EH (cell line): ENCODE measurements at places on chromosomes 4 and X.

DNA sequence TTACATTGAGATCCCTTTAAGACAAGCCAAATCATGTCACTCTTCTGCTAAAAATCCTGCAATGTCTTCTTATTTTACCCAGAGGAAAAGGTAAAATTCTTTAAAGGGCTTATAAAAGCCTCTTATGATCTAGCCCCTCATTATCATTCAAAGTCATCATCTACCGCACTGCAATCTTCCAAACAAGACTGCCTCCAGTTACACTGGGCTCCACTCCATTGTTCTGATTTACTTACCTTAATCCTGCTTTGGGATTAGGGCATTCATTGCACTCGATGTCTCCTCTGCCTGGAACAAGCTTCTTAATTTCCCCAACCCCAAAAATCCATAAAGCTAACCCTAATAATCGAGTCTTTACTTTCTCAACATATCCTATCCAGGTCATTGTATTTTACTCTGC, 269.1 kb downstream of the PCDH18 start:
- no peak for DNase-seq

GRCh38 chr4:7095611-7096155, 27.8 kb upstream of the GRPEL1 start:
- DNase-seq, result no peak

DNA sequence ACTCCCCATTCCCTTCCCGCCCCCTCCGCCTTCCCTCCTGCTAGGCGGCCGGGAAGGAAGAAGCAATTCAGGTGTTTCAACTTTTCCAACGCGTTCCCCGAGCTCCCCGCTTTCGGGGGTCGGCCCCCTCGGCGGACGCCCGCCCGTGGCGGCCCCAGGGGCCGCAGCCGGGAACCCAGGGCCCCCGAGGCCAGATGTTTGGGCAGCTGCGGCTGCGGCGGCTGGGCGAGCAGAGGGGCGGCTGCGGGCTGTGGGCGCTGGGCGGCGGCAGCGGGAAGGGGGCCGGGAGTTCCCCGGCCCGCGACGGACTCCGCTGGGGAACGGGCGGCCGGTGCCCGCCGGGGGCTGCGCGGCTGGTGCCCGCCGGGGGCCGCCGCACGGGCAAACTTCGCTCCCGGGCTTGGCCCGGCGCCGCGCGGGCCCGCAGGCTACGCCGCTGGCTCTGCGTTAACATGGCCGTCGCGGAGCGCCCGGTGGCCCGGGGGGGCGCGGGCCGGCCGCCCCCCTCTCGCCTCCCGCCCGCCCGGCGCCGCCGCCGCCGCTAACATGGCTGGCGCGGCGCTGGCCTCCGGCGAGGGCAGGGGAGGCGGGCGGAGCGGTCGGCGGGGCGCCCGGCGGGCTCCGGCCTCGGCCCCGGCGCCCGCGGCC, 510 bp downstream of the HMGB3 start:
- DNase-seq, result no peak

- no peak for DNase-seq
Measured at GRCh38 chr4:182699795-182700194, 217.4 kb downstream of the DCTD start.

- DNase-seq, result peak; percentile 92
Measured at GRCh38 chr4:26032630-26033317, 118.8 kb downstream of the SMIM20 start.

GRCh38 chrX:10064736-10065135, 92.0 kb upstream of the CLCN4 start:
- DNase-seq, result no peak

DNA sequence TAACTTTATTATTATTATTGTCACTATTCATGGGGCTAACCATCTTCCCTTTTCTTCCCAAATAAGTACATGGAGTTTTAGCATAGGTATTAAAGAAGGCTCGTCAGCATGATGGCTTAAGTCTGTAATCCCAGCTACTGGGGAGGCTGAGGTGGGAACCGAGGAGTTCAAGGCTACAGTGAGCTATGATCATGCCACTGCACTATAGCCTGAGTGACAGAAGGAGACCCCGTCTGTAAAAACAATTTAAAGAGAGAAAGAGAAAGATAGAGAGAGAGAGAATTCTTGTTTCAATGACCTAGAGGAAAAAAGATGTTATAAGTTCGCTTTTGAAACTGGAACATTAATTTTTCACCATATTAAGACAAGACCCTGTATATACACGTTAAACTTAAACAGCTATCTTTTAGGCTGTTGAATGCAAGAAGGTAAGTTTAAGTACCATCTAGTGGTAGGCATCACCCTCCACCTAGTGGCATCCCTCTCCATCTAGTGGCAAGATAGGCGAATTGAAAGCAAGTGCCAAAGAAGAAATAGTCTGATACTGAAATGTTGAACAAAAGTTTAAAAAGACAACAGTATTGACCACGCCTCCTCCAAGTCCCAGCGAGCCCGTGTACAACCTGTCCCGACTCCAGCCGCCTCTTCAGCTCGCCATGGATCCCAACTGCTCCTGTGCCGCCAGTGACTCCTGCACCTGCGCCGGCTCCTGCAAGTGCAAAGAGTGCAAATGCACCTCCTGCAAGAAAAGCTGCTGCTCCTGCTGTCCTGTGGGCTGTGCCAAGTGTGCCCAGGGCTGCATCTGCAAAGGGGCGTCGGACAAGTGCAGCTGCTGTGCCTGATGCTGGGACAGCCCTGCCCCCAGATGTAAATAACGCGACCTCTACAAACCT, 26.0 kb upstream of the YTHDC1 start:
- DNase-seq, result peak; percentile 70

DNA sequence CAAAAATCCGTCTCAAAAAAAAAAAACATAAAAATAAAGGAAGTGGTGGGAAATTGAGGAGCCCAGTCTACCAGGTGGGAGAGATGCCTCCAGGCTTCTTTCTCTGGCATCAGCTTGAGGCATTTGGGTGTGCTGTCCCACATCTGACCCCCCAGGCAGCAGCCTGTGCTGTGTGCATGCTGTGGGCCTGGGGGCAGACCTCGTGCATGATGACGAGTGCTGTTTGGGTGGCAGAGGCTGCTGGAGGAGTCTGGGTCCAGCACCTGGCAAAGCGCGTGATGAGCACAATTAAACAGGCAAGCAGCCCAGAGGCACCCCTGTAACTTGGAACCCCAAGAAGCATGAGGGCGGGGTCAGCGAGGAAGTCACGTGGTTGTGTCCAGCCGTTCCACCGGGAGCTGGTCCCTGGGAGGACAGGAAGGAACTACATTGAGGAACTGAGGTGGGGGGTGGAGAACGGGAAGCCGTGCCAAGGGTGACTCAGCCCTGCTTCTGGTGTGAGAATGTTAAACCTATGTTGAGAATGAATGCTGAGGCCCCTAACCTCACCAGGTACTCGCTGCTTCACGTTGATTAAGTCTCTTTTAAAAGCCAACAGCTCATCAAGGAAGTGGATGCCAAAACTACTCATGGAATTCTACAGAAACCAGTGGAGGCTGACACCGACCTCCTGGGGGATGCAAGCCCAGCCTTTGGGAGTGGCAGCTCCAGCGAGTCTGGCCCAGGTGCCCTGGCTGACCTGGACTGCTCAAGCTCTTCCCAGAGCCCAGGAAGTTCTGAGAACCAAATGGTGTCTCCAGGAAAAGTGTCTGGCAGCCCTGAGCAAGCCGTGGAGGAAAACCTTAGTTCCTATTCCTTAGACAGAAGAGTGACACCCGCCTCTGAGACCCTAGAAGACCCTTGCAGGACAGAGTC, 6.1 kb downstream of the TACC3 start:
- peak; percentile 87 for DNase-seq

DNA sequence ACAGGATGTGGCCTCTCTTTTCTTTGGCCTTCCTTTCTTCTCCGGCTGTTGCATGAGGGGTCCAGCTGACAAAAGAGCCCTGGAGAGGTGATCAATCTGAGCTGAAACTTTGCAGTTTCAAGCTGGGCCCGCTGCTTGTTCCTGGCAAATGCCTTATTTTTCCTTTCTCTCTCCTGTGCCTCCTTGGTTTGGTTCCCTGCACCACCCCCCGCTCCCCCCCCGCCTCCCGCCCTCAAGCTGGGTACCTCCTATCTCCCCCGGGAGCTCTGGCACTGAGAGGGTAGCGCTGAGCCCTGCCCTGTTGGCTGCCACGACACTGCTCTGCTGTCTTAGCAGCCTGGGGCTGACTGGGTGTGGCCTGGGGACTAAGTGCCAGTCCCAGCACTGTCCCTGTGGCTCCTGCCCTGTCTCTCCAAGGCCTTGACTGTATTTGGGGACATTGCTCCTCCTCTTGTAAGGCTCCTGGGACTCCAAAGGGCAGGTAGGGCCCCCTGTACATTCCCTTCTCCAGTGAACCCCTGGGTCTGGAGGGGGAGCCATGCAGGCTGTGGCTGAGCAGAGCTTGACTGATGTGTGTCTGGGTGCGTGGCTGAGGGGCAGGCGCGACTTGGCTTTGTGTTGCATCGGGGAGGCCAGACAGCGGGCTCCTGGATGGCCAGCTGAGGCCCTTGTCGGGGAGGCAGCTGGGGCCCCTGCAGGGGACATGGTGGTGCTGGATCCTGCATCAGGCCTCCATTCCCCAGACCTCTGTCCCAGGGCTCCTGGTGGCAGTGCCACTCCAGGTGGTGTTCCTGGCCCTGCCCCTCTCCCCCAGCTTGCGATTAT, 1.1 kb downstream of the PLXNA3 start:
- peak; percentile 55 for DNase-seq

DNA sequence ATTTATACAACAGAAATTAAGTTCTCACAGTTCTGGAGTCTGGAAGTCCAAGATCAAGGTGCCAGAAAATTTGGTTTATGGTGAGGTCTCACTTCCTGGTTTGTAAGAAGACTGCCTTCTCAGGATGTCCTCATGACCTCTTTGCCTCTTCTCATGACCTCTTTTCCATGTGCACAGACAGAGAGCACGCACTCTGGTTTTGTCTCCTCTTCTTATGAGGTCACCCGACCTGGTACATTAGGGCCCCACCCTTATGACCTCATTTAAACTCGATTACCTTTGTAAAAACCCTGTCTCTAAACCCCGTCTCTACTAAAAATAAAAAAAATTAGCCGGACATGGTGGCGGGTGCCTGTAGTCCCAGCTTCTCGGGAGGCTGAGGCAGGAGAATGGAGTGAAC, 155.9 kb downstream of the KIT start:
- no peak for DNase-seq

- no peak for DNase-seq
Measured at GRCh38 chr4:186347743-186348142, 81.8 kb downstream of the F11 start.

DNA sequence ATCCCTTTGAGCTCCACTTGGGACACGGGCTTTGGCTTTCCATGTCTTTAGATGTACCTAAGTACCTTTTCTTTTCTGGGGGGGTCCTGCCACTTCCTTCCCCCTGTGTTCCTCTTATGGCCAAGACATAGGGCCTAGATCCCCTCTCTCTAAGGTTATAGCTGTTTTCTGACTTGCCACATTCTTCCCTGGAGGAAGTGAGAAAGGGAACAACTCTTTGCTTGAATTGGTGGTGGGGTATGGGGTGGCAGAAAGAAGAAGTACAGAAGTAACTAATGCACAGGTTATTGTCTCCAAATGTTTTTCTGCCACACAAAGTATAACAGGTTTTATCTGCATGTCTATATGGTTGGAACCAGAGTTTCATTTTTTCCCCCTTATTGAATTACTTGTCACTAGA, 29.7 kb upstream of the DIPK2B start:
- DNase-seq, result no peak

GRCh38 chr4:71130827-71131603, 137.6 kb downstream of the DCK start:
- DNase-seq, result peak; percentile 87

DNA sequence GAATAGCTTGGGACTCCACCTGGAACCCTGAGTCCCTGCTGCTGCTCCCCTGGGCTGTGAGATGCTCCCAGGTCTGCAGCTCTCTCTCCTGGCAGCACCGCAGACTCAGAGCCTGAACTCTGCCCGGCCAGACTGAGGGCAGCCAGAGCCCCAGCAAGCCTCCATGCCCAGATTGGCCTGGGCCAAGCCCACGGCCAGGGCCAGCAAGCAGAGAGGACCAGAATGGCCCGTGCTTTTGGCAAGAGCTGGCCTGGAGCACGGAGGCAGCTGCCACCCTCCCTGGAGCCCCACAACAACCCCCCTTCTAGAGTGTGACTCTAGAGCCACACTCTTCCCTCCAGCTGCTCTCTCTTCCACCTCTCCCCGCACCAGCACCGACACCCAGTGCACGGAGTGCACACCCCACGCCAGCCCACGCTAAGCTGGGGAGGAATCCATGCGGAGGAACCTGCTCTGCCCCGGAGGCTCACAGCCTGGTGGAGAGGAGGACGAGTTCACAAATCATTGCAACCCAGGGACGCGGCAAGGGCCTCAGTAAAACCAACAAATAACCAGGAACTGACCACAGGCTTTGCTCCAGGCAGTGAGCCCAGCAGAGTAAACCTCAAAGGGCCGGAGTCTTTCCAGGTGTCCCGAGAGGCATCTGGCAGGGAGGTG, 110.3 kb downstream of the HMX1 start:
- DNase-seq, result no peak

- DNase-seq, result no peak
Measured at GRCh38 chr4:75232546-75232945, 281.7 kb downstream of the RCHY1 start.

- no peak for DNase-seq
Measured at GRCh38 chrX:9418262-9418661, 46.6 kb upstream of the TBL1X start.

DNA sequence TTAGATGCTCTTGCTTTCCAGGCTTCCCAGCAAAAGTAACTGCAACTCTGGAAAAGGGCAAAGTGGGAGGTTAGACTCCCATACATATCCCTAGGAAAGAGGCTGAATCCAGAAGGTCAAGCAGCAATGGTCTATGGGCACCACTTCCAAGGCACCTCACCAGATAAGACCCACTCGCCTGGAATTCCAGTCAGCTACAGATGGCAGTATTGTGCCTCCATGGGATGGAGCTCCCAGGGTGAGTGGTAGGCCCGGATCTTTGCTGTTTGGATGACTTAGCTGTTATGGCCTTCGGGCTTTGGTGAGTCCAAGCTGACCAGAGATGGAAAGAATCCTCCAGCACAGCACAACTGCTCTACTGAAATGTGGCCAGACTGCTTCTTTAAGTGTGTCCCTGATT, 688.0 kb downstream of the PCDH19 start:
- no peak for DNase-seq

- DNase-seq, result peak; percentile 96
Measured at GRCh38 chr4:15695240-15695699, 7.6 kb upstream of the BST1 start.

DNA sequence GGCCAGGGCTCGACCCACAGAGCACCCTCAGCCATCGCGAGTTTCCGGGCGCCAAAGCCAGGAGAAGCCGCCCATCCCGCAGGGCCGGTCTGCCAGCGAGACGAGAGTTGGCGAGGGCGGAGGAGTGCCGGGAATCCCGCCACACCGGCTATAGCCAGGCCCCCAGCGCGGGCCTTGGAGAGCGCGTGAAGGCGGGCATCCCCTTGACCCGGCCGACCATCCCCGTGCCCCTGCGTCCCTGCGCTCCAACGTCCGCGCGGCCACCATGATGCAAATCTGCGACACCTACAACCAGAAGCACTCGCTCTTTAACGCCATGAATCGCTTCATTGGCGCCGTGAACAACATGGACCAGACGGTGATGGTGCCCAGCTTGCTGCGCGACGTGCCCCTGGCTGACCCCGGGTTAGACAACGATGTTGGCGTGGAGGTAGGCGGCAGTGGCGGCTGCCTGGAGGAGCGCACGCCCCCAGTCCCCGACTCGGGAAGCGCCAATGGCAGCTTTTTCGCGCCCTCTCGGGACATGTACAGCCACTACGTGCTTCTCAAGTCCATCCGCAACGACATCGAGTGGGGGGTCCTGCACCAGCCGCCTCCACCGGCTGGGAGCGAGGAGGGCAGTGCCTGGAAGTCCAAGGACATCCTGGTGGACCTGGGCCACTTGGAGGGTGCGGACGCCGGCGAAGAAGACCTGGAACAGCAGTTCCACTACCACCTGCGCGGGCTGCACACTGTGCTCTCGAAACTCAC, 3.6 kb downstream of the MID1IP1 start:
- peak; percentile 36 for DNase-seq
